ENCODE measurements at places on chromosomes 2 and 18. TPM values are rescaled to one million over a fixed set of nuclear protein-coding genes. Genes with fewer than 3 reads are reported as not detected.
A peak's percentile ranks its signal among the peaks of the same experiment; 100 is the strongest.

DNA sequence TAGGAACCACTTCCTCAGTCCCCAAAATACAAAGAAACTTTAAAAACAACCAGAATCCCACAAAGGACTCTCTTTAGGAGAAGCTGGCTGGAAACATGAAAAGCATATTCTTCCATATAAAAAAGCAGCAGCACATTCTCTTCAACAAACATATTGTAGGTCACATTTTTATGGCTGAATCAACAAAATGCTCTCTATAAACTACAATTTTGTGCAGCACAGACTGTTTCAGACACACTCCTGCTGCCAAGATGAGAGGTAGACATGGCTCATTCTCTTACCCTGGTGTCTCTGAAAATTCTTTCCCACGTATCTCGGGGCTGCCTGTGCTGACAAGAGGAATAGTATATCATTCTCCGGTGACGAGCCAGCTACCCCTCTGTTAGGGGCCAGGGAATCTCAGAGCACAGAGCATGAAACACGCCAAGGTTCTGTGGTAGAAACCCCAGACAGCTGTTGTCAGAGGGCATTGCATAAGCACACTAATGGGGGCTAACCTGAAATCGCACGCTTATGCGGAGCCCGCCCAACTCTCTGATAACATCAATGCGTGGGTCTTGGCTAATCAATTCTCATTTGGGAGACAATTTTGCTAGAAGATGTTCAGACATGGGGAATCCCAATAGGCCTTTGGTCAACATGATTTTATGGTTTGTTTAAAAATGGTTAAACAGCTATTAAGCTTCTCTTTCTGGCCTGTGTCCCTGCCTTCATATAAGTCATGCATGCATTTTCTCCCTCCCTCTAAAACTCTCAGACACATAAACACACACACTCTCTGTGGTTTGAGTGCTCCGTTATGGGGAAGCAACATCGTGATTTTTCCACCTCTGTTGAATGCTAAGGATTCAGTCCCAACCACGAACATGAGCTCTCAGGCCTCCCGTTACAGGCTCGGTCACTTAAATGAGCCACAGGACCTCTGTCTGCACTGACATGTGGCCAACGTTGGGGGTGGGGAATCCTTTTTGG is 177.5 kb downstream of the INO80D start:
- H3K27ac ChIP-seq = no peak overlapping the region
- DNase-seq = no peak
- no peaks in the 10 kb centered on the region for H3K4me1 ChIP-seq
- H3K27me3 ChIP-seq = peaks cover 12% of the 10 kb centered on the region
- no peaks in the 10 kb centered on the region for H3K36me3 ChIP-seq

GRCh38 chr2:160532388-160532787 is 38.8 kb upstream of the RBMS1 start:
- H3K27ac ChIP-seq = no peak overlapping the region
- peaks cover 3% of the 10 kb centered on the region for H3K36me3 ChIP-seq
- no peak for DNase-seq

GRCh38 chr2:21821672-21822227 is 698.0 kb downstream of the TDRD15 start:
- H3K27me3 ChIP-seq = no peaks in the 10 kb centered on the region
- no peaks in the 10 kb centered on the region for H3K4me1 ChIP-seq
- no peak for DNase-seq
- H3K4me3 ChIP-seq = no peak overlapping the region
- no peaks in the 10 kb centered on the region for H3K36me3 ChIP-seq

GRCh38 chr2:226906163-226906693 is 70.4 kb downstream of the RHBDD1 start:
- peaks cover 25% of the 10 kb centered on the region for H3K36me3 ChIP-seq
- H3K4me1 ChIP-seq = peaks cover 23% of the 10 kb centered on the region
- H3K27ac ChIP-seq = no peak overlapping the region
- no peak for DNase-seq
- no peak overlapping the region for H3K4me3 ChIP-seq
- H3K27me3 ChIP-seq = no peaks in the 10 kb centered on the region

DNA sequence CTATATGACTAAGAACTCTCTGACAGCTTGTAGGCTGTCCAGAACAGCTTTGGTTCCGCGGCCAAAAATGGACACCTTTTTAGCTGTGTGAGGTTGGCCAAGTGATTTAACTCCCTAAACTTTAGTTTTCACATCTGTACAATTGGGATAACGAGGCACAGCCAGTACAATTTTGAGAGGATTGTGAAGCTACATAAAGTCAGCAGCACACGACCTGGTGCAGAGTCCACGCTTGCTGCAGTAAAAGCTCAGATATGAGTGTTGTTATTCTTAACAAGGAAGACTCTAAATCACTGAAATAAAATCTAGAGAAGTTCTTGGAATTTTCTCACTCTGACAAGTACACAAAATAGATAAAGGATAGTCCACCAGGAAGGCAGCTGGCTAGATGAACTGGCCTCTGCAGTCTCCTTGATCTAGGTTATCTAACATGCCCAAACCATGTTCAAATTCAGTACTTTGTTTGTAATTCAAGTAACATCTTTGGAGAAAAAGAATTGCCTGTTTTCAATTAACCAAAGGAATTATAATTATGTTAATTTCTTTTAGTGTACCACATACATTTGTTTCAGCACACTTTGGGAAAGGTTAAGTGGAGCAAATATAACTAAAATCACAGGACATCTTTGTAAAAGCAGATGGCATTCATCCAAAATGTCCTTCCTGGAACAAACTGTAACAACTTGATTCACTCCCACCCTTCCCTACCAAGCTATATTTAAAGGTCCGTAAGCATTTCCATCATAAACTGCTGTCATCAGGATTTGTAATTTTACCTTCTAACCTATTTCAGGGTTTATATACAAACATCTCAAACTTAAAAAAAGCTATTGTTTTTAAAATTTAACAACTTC is 201.7 kb upstream of the STK17B start:
- H3K4me3 ChIP-seq = no peak overlapping the region
- no peak overlapping the region for H3K27ac ChIP-seq
- DNase-seq = no peak
- no peaks in the 10 kb centered on the region for H3K4me1 ChIP-seq
- H3K36me3 ChIP-seq = no peaks in the 10 kb centered on the region
- H3K27me3 ChIP-seq = peaks cover 5% of the 10 kb centered on the region

- no peak for DNase-seq
- H3K4me3 ChIP-seq = no peak overlapping the region
- no peak overlapping the region for H3K27ac ChIP-seq
- no peaks in the 10 kb centered on the region for H3K36me3 ChIP-seq
- H3K27me3 ChIP-seq = peaks cover 2% of the 10 kb centered on the region
Measured at GRCh38 chr2:109403841-109404201, 209.9 kb downstream of the SEPTIN10 start.

GRCh38 chr2:32222966-32223365 is 41.7 kb downstream of the NLRC4 start:
- no peaks in the 10 kb centered on the region for H3K4me1 ChIP-seq
- no peak for DNase-seq
- H3K36me3 ChIP-seq = peaks cover 40% of the 10 kb centered on the region

DNA sequence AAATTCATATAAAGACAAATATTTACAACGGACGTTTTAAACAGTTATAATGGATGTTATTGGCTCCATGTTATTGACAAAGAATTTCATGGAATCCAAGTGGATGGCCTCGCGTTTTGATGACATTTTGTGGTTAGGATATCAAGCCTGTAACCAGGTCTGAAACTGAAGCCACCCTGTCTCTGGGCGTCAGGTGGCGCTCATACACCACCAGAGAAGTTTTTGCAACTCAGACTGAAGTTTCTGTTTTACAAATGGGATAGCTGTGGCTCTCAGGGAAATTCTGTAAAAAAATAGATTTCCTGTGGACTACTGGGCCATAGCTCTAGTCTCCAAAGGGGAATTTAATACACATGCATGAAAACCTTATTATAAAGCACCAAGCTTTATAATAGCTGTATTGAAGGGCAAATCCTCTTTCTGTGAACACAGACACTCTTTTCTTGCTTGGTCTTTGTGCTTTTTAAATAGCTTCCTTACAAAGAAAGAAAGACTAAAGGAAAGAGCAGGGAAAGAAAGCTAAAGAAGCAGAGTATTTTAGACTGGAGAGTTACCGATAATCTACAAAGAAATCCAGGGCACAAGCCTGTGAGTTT is 86.7 kb downstream of the C18orf54 start:
- H3K4me3 ChIP-seq = no peak overlapping the region
- no peaks in the 10 kb centered on the region for H3K36me3 ChIP-seq
- peak; percentile 46 for DNase-seq
- H3K4me1 ChIP-seq = no peaks in the 10 kb centered on the region

DNA sequence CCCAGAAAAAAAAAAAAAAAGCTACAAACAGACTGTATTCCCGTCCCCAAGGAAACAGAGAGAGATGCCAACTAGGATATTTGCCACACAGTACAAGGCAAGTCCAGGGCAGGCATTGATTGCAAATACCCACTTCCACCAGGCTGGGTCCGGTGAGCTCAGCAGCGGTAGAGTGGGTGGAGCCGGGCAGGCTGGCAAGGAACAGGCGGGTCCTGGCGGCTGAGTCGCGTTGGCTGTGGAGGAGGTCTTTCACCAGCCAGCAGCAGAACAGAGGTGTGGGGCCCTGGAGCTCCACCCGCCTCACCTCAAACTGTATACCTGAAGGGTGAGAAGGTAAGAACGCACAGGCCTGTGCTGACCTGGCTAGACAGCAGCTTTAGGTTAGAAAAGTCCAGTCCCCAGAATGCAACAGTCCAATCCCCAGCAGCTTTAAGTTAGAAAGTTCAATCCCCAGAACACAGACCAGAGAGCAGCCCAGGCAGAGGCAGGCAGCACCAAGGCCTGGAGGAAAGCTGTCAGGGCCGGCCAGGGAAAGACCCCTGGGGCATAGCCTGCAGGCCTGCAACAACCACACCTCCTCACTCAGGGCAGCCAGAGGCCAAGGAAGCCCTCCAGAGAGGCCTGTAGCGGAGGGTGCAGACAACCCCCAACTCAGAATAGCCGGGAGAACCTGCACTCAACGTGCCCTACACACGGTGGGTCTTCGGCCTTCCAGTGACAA is 21.9 kb upstream of the MTERF4 start:
- peak; percentile 56 for DNase-seq
- no peaks in the 10 kb centered on the region for H3K27me3 ChIP-seq

GRCh38 chr18:8732442-8733360 is 27.3 kb downstream of the MTCL1 start:
- H3K27ac ChIP-seq = no peak overlapping the region
- H3K27me3 ChIP-seq = peaks cover 4% of the 10 kb centered on the region
- H3K4me1 ChIP-seq = no peaks in the 10 kb centered on the region
- H3K4me3 ChIP-seq = no peak overlapping the region
- no peak for DNase-seq

DNA sequence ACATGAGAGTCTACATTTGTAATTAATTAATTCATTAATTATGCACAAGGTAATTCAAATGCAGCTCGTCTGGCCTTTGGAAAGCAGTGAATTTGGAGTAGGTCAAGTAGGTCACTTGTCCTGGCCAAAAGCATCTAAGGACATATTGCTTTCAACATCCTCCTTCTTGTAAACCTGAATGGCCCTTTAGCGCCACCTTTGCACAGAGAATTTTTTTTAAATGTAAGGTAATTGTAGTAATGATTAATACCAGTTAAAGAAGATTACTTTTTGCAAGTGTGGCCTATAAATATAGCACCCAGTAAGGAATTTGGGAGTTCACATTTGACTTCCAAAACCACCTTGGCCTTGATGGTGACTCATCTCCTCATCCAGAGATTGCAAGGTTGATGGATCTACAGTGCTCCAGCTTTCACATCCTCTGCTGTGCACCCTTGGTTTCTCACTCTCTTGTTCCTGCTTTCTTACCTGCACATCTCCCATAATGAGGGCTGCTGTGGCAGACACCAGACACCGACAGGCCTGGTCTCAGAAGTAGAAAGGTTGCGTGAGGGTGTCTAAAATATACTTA is 481.7 kb downstream of the TGIF1 start:
- H3K27me3 ChIP-seq = no peaks in the 10 kb centered on the region
- no peak overlapping the region for H3K4me3 ChIP-seq
- H3K4me1 ChIP-seq = peaks cover 3% of the 10 kb centered on the region
- DNase-seq = no peak
- no peaks in the 10 kb centered on the region for H3K36me3 ChIP-seq

DNA sequence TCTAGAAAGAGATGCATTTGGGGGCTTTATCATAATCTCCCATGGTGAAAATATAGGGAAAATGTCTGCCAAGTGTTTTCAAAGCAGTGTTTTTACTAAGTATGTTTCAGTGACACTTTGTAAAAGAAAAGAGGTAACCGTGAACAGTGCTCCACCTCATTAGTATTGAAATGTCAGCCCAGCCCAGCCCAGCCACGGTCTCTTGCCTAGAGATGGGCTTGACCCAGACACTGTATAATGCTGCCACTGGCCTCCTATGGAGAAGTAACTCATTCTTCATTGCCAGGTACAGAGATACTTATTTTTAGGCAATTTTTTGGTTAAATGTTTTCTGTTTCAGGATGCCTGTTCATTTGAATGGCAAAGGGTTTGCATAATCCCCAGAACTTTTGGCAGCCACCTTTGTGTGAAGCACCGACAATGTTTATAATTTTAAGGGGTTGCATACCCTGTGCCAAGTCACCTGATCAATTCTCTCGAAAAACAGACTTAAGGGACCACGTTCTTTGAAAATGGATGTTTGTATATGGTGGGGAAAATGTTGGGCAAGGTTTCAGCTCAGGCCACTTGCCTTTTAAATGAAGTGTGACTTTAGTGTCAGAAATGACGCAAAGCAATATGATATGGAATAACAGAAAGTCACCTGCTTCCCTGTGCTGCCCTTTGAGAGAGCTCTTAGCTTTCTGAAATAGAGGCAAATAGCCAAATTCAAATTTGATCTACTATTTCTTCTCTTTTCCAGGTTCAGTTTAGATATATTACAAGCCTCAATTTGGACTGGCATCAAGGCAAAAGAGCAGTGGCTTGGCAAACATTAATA is 314.5 kb upstream of the RGPD4 start:
- no peaks in the 10 kb centered on the region for H3K27me3 ChIP-seq
- no peak overlapping the region for H3K27ac ChIP-seq
- H3K4me3 ChIP-seq = no peak overlapping the region
- H3K36me3 ChIP-seq = no peaks in the 10 kb centered on the region

- H3K36me3 ChIP-seq = peaks cover 53% of the 10 kb centered on the region
- peak overlapping the region; percentile 23 for H3K27ac ChIP-seq
- H3K4me3 ChIP-seq = no peak overlapping the region
- DNase-seq = no peak
Measured at GRCh38 chr2:96252526-96252925, 13.3 kb downstream of the TMEM127 start.

GRCh38 chr2:71665168-71666093 is 212.1 kb downstream of the DYSF start:
- no peak for DNase-seq
- no peak overlapping the region for H3K27ac ChIP-seq
- H3K36me3 ChIP-seq = no peaks in the 10 kb centered on the region
- H3K27me3 ChIP-seq = no peaks in the 10 kb centered on the region

The TMEM17 gene
- total RNA-seq = not detected

The SCG2 gene
- total RNA-seq = 0.15 TPM

The SYT4 gene
- total RNA-seq = not detected

The SCYGR4 gene
- not detected for total RNA-seq

The PLGLB2 gene
- 1.8 TPM for total RNA-seq

Data from activated CD4-positive, alpha-beta memory T cell treated with anti-CD3 and anti-CD28 coated beads, Interleukin-2, amount 10 ng/mL, durations not matched to agents 7 days and 5 days (primary cell).